ENCODE measurements at places on chromosomes 11 and 22.

DNA sequence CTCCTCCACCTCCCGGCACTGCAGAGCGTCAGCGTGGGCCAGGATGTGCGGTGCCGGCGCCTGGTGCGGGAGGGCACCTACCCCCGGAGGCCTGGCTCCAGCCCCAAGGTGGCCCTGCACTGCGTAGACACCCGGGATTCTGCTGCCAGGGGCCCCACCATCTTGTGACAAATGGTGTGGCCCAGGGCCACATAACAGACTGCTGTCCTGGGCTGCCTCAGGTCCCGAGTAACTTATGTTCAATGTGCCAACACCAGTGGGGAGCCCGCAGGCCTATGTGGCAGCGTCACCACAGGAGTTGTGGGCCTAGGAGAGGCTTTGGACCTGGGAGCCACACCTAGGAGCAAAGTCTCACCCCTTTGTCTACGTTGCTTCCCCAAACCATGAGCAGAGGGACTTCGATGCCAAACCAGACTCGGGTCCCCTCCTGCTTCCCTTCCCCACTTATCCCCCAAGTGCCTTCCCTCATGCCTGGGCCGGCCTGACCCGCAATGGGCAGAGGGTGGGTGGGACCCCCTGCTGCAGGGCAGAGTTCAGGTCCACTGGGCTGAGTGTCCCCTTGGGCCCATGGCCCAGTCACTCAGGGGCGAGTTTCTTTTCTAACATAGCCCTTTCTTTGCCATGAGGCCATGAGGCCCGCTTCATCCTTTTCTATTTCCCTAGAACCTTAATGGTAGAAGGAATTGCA lies 13.5 kb downstream of the TSKU start:
- DNase-seq = no peak

DNA sequence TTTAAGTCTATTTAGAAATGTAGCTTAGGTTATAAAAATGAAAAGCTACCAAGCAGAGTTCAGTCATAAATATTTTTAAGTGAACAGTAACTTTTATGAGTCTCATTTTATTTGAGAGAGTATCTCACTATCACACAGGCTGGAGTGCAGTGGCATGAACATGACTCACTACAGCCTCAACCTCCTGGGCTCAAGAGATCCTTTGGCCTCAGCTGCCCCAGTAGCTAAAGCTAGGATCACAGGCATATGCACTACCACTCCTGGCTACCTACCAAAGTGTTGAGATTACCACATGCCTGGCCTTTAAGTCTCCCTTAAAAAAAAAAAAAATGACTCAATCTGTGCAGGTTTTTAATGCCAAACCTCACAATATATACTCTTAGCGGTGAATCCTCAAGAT lies 34.7 kb upstream of the CLNS1A start:
- DNase-seq = peak; percentile 97

- DNase-seq = no peak
Measured at GRCh38 chr22:37153901-37154300, 4.2 kb upstream of the IL2RB start.

DNA sequence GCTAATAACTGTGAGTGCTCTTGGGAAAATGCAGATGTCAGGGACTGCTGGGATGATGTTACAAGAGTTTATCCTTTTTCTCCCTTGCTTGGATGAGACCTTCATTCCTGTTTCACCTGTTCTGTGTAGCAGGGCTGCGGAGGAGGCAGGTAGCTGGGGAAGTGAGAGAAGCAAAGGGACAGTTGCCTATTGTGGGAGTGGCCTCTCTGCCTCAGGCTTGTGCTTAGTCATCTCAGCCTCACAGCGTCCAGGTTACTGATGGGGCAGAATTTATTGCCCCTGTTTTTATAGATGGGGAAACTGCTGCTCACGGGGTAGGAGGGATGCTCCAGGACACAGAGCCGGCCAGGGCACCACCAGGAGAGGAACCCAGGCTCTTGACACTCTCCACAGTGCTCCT lies 1.7 kb downstream of the STX3 start:
- peak; percentile 23 for DNase-seq

- DNase-seq = peak; percentile 24
Measured at GRCh38 chr11:109851780-109852390, 241.3 kb upstream of the ZC3H12C start.

DNA sequence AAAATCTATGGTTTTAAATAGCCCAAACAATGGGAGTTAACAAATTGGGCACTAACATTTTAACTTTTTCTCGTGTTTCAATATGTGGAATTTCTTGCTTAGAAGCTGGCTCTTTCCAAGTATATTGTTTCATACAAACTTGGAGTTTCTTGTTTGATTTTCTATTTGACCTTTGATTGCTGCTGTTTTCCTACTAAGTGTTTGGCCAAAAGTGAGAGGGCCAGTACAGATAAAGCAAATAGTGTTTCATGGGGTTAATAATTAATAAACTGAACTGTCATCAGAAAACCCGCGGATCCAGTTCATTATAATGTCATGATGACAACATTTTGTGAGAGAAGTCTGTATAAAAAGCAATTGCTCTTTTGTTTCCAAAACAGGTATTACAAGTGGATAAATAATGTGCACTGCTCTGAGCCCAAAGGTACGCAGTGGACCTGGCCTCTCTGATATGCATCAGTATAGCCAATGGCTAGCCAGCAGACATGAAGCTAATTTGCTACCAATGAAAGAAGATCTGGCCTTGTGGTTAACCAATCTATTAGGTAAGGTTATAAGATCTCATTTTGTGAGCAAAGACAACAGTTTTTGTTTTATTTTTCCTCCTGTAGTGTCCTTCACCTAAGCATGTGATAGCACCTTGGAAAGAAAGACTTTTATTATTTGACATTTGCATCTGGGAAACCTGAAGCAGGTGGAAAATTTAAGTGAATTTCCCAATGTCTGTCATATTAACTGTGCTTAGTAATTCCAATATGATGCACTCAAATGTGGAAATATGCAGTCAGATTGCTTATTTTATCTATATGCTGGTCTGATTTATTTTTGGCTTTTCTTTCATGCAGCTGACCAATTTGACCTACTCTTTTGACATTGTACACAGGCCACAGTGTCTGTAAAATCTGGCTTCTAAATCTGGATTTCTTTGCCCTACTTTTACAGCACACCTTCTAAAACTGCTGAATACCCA lies 8.3 kb downstream of the GAS2 start:
- DNase-seq = no peak

DNA sequence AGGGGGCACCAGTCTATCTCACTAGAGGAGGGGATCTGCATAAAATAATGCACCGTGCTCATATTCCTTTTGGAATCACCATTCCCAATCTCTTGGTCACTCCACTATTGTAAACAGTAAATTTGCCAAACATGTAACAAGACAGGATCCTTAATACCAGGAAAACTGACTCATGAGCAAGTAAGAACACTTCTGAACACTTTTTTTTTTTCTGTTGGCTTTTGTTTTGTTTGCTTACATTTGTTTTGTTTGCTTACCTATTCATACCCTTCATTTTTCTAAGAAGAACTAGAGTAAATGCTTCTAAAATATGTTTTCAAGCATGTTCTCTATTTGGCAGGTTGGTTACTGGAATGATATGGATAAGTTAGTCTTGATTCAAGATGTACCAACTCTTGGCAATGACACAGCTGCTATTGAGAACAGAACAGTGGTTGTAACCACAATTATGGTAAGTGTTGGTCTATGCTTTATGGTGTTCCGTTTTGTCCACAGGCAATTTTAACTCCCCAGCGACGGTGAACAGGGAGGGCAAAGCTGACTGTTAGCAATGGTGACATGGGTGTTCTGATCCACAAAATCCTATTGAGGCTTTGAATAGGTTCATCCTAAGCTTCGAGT lies 111.8 kb downstream of the MSANTD4 start:
- DNase-seq = peak; percentile 88

DNA sequence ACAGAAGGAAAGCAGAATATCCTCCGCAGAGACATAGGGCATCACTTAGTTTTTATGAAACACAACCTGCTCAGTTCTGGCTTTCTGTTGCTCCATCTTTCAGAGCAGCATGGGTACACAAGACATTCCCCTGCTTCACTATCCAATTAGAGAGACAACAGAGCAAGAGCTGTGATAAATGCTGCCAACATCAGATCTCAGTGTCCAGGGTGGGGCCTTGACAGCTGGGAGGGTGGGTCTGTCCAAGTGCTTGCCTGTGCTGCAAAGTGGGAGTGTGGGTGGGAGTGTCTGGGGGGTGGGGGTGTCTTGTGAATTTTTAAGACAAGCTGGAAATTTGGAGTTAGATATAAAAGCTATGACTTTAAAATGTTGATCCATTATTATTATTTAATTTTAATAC lies 369.6 kb downstream of the TENM4 start:
- DNase-seq = no peak

DNA sequence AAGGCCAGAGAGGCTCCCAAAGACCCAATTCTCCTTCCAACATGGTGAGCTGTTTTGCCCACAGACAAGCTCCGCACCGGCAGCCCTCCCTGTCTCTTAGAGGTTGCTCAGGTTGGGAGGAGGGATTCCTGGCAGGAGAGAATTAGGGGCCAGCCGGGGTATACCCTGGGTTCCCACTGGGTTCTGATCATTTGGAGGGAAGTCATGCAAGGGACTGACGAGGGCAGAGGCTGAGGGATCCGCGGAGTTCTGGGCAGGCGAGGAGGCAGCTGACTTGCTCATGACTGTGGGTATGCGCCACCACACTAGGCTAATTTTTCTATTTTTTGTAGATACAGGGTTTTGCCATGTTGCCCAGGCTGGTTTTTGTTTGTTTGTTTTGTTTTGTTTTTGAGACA lies 4.6 kb downstream of the ST3GAL4 start:
- no peak for DNase-seq

GRCh38 chr11:124682443-124682842 lies 8.7 kb downstream of the SPA17 start:
- no peak for DNase-seq

DNA sequence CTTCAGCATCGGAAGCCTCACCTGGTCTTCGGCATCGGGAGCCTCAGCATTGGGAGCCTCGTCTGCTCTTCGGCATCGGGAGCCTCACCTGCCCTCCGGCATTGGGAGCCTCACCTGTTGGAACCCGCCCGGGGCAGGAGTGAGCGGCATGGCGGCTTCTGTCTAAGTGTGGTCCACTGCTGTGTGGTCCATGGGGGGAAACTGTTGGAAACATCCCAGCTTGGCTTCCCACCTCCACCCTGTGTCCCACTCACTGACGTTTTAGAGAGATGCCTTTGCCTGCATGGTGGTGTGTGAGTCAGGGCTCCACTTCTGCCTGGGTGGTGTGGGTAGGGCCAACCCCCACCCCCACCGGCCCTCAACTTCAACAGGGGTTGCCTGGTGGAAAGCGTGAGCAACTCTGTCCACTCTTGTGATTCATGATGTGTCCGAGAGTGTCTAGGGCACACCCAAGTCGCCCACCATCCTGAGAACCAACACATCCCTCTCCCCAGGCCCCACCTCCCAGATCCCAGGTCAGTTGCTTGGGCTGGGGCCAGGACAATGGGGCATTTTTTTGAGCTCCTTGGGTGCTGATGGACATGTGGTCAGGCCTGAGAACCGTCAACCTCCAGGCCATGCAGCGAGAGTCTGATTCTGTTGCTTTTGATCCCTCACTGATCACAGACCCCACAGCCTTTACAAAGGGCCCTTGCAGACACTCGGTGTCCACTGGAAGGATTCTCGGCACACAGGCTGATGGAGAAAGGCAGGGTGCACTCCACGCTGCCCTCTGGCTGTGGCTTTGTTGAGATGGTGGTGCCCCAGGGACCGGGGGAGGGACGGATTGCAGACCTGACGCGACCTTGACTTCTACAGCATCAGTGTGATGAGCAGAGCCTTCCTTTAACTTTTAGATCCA lies 406.7 kb downstream of the TBC1D22A start:
- no peak for DNase-seq

- DNase-seq = peak; percentile 60
Measured at GRCh38 chr11:85595285-85595884, 31.8 kb downstream of the DLG2 start.

GRCh38 chr22:43008509-43008908 lies 6.4 kb downstream of the PACSIN2 start:
- no peak for DNase-seq

- no peak for DNase-seq
Measured at GRCh38 chr11:3046190-3046589, 11.0 kb downstream of the CARS1 start.

GRCh38 chr11:129447654-129448239 lies 72.1 kb downstream of the BARX2 start:
- DNase-seq = no peak

DNA sequence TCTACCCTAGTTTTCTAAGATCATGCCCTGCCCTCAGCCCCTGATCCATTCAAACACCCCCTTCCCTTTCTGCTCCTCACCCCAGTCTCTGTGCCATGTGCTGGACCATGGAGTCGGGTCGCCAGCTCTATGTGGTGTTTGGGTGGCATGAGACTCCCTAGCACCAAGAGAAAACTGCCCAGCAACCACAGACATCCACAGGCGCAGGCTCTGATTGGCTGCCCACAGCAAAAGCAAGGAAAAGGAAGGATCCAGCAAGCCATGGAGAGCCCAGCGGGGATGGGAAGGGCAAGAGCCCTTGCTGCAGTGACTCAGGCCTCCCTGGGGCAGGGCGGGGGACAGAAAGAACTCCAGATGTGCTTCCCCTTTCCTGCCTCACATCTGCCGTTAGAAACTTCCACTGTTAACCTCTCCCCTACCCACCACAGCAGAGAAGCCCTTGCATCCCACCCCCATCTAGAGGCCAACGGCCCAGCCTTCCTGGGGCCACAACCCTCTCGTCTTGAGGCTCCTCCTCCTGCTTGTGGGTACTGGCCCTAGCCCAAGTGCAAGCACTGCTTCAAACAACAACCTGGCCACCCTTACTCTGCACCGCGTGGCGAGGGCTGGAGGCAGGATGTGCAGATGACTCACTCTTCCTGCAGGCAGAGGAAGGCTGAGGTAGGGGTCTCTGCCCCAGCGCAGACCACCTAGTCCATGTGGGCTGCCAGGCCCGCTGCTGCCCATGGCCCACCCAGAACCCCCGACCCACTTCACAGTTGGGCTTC lies 9.7 kb upstream of the AHNAK start:
- peak; percentile 98 for DNase-seq

DNA sequence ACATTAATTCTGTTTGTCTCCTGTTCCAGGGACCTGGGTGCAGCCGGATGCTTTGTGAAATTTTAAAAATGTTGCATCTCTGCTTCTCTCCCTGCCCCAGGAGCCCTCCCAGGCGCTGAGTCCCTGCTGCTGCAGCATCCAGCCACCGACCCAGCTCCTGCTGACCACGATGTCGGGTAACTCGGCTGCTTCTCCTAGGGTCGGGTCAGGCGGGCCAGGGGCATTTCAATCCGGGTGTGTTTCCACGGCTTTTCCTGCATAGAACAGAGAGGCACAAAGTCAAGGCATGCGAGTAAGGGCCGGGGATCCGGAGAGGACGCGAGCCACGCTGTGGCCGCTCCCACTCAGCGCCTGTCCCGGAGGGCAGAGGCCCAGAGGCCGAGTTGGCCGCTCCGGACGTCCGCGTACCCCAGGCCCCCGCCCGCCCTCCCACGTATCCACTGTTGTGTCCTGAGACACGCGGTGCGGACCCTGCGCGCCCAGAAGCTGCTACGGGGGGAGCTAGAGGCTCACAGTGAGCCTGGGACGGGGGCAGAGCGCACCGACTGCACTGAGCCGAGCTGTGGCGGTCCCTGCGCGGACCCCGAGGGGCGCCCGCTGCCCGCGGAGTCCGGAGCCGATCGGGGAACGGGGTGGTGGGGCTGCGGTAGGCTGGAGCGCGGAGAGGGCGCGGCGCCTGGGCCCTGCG lies at the start of gene POU2AF3:
Gene POU2AF3, plus strand, starts transcription at position 134 of the 688 bp plus-strand sequence. Its CDS starts 36 bp downstream, at position 170.
- DNase-seq = no peak
